ENCODE measurements at places on chromosomes 4 and X.

DNA sequence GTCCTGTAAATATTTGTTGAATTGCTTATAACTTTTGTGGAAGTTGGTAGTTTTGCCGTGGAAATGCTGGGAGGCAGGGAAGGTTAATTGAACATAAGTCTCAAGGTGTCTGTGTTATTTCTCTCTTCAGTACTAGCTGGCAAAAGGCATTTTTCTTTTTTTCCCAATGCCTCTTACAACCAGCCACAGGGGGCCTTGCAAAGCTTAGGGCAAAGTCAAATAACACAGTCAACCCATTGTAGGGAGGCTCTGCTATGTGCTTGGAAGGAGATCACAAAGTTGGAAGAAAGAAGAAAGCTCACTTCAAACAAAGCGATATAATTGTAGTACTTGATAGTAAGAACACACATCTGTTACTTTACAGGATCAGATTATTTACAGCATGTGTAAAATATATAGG is 802.6 kb downstream of the PDHA2 start:
- no peak for DNase-seq

DNA sequence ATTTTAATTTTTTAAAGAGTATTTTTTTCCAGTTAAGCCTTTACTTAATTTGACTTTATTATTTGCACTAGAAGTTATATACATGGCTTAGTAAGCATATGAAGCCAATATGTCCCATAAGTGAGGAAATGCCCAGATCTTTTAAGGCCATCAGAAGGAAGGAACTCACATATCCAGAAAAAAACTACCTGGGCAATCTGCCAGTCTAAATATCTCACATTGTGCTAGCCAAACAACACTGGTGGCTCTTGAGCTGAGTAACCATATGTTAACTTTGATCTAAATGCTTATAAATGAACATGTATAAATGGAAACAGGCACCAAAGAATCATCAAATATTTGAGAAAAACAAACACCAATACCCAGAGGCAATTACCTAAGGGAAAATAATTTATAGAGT is 138.6 kb upstream of the APOOL start:
- no peak for DNase-seq

- peak; percentile 66 for DNase-seq
Measured at GRCh38 chr4:73258436-73258685, 237 bp downstream of the ANKRD17 start.

DNA sequence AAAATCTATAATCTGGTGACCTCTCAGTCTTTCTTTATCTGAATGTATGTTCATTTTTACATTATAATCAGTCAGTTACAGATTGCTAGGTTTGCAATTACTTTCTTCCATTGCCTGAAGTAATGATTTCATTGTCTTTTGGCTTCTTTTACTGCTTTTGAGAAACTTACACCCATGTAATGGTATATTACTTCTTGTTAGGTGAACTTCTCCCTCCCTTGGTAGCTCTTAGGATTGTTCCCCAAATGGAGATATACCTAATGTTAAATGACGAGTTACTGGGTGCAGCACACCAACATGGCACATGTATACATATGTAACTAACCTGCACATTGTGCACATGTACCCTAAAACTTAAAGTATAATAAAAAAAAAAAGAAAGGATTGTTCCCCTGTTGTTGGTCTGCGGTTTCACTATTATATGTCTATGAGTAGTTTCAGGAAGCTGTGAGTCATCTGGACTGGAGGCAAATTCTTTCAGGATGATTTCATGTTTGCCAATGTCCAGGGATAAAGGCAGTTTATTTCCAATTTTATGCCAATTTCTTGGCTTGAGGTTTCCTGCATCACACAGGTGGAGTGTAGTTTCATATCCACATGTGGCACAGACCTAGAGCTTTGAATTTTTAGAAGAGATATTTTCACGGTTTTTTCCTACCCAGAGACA is 21.8 kb downstream of the SPANXC start:
- DNase-seq = no peak

GRCh38 chr4:25446611-25447010 is 69.5 kb downstream of the ANAPC4 start:
- no peak for DNase-seq

GRCh38 chr4:8227201-8227770 is 28.2 kb downstream of the SH3TC1 start:
- DNase-seq = no peak

GRCh38 chr4:93394545-93395081 is 433.9 kb upstream of the ATOH1 start:
- no peak for DNase-seq

DNA sequence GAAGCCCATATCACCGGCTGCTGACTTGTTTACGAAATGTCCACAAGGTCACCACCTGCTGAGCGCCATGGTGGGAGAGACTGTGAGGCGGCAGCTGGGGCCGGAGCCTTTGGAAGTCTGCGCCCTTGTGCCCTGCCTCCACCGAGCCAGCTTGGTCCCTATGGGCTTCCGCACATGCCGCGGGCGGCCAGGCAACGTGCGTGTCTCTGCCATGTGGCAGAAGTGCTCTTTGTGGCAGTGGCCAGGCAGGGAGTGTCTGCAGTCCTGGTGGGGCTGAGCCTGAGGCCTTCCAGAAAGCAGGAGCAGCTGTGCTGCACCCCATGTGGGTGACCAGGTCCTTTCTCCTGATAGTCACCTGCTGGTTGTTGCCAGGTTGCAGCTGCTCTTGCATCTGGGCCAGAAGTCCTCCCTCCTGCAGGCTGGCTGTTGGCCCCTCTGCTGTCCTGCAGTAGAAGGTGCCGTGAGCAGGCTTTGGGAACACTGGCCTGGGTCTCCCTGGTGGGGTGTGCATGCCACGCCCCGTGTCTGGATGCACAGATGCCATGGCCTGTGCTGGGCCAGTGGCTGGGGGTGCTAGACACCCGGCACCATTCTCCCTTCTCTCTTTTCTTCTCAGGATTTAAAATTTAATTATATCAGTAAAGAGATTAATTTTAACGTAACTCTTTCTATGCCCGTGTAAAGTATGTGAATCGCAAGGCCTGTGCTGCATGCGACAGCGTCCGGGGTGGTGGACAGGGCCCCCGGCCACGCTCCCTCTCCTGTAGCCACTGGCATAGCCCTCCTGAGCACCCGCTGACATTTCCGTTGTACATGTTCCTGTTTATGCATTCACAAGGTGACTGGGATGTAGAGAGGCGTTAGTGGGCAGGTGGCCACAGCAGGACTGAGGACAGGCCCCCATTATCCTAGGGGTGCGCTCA is 8.7 kb upstream of the MSANTD1 start:
- no peak for DNase-seq

DNA sequence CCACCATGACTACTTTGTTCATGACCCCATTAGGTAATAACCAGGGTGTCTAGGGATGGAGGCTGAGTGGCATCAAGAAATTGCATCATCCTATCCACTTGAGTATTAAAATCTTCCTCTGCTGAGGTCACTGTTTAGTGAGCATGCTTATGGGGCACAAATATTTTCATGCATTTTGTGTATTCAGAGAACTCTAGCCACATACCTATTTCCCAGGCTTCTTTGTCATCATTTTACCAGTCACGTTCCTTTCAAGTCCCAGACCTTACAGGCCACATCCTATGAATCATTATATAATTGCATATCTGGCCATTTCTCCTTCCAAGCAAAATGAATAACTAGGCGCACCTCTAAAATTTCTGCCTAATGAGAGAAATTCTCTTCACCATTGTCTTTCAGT is 1882.9 kb upstream of the AGA start:
- DNase-seq = no peak

DNA sequence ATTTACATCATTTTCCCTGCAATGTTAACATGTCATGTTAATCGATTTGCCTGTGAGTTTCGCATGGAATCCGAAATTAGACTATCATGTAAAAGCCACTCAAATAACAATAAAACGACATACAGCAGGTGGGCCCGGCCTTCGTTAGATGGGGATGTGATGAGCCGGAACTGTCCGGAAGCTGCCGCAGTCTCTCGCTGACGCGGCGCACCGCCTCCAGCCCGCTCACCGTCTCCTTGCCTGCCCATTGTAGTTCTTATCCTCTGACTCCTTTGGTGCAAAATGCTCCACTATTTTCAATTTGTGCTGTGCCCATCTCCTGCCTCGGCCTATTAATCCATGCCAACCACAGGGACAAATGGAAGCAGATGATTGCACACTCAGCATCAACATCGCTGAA is 877.5 kb upstream of the TENM3 start:
- no peak for DNase-seq

DNA sequence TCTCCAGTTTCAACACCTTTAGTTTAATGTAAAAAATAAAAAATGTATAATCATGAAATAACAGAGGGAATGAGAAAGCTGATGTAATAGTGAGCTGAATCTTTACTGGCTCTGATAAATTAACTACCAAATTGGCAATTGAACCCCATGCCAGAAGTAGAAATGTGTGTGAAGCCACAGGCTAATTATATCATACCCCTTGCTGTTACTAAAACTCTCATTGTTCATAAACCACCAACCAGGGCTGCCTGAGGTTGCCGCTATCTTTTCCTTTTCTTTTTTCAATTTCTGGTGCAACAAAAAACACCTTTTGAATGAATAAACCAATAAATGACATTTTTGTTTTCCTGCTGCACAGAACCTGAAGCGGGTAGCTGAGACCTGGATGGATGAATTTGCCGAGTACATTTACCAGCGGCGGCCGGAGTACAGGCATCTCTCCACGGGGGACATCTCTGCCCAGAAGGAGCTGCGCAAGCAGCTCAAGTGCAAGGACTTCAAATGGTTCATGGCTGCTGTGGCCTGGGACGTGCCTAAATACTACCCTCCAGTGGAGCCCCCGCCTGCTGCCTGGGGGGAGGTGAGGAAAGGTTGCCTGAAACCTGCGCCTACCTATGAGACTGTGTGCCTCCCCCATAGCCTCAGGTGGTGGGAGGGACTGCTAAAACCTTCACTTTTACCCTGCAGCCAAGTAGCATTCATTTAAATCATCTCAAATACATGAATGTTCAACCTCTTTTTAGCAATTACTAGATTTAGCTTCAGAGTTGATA is 216.7 kb upstream of the GALNT7 start:
- no peak for DNase-seq

DNA sequence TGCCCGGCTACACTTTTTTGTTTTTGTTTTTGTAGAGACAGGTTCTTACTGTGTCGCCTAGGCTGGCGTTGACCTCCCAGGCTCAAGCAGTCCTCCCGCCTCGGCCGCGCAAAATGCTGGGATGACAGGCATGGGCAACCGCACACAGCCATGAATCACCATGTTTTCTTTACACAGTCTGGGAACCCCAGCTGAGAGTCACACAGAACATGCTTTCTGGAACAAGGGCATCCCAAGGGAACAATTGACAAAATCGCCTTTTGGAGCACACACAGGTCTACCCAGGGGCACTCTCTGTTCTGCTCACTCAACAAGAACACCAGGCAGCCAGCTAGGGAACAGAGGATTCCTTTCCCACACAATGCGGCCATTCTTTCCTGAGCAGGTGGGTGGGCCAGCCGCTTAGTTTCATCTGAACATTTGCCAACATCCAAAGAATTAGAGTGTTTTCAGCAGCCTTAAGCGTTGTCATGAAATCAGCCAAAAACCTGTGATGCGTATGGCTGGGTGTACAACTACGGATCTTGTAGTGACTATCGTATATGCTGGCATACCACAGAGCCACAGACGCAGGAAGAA is 15.7 kb downstream of the PRKX start:
- DNase-seq = no peak

GRCh38 chr4:146105464-146105863 is 70.1 kb upstream of the LSM6 start:
- DNase-seq = no peak

- no peak for DNase-seq
Measured at GRCh38 chr4:115058533-115058932, 54.9 kb downstream of the NDST4 start.

- DNase-seq = no peak
Measured at GRCh38 chrX:11647138-11647537, 18.6 kb downstream of the ARHGAP6 start.

- no peak for DNase-seq
Measured at GRCh38 chr4:189136462-189136861, 804.2 kb upstream of the FRG1 start.

GRCh38 chr4:66946761-66947160 is 598.5 kb downstream of the CENPC start:
- DNase-seq = no peak

- DNase-seq = no peak
Measured at GRCh38 chrX:10138726-10139125, 18.0 kb upstream of the CLCN4 start.

GRCh38 chr4:148437439-148437838 is 4.8 kb downstream of the NR3C2 start:
- no peak for DNase-seq

GRCh38 chr4:98996765-98997068 is 1.2 kb downstream of the METAP1 start:
- no peak for DNase-seq

- no peak for DNase-seq
Measured at GRCh38 chr4:77126809-77127208, 30.2 kb upstream of the CCNG2 start.

DNA sequence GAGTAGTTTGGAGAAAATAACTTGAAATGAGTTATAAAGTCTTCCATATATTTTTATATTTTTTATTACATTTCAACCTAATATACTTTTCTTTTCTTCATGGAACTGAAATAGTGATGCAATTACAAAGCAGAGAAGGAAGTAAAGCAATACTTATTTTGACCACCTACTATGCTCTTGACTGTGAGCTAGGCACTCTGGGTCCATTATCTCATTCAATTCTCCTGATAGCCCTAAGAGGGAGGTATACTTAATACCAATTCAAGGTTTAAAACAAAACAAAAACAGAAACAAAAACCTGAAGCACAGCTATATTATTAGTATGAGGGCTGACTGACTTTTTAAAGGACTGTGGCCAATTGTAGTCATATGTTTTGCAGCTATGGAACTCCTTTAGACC is 193.5 kb downstream of the MAD2L1 start:
- DNase-seq = no peak

DNA sequence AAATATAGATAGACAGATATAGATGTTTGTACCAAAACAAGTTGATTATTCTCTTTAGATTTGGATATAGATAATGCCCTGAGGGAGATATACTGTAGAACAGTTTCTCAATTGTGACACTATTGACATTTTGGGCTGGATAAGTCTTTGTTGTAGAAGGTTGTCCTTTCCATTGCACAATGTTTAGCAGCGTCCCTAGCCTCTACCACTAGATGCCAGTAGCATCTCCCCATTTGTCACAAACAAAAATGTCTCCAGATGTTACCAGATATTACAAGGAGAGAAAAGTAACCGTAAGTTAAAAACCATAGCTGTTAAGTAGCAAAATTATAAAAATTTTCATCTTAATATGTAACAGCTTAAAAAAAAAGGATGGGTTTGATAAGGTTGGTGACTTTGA is 2595.3 kb downstream of the ARAP2 start:
- no peak for DNase-seq

DNA sequence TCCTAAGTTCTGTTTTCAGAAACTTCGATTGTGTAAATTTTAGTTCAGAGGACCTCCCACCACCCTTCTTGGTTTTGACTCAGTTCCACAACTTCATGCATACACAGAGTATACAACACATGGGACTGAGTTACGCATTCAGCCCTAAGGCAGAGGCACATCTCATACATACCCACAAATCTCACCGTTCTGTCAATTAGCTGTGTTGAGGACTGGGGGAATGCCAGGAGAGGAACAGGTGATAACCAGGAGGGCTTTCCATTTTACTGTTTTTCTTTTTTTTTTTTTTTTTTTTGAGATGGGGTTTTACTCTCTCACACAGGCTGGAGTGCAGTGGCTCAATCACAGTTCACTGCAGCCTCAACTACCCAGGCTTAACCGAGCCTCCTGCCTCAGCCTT is 150.2 kb downstream of the TSPAN5 start:
- no peak for DNase-seq

Data from activated CD4-positive, alpha-beta T cell treated with anti-CD3 and anti-CD28 coated beads for 48 hours (primary cell).